ENCODE measurements at places on chromosomes 11 and 22.

GRCh38 chr11:121497176-121497998, 44.6 kb upstream of the SORL1-AS1 start:
- DNase-seq, result no peak

DNA sequence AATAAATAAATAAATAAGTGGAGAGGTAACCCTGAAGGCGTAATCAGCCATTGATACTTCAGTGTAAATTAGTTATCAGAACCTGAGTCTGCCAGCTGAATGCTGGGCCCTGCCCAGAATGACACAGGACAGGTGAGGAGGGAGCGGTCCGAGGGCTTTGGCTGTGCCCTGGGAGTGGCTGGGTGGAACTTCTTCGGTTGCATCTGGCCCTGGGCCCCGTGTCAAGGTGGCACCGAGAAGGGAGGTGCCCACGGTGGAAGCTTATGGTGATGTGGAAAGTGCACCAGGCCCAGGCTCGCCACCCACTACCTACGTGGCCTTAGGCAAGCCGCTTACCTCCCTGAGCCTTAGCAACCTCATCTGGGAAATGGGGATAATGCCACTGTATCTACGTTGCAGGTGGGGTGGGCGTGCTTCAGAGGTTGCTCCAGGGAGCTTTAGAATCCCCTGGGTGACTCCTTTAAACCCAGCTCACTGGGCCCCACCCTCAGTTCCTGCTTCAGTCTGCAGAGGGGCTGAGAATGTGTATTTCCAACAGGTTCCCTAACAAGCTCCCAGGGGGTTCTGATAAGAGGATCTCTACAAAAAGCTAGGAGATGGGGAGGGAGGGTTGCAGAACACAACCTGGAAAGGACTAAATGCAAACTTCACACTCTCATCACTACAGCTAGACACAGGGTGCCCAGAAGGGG, 38.8 kb downstream of the TXN2 start:
- DNase-seq, result no peak

- peak; percentile 78 for DNase-seq
Observed at GRCh38 chr11:77046060-77046501, 11.9 kb downstream of the B3GNT6 start.

DNA sequence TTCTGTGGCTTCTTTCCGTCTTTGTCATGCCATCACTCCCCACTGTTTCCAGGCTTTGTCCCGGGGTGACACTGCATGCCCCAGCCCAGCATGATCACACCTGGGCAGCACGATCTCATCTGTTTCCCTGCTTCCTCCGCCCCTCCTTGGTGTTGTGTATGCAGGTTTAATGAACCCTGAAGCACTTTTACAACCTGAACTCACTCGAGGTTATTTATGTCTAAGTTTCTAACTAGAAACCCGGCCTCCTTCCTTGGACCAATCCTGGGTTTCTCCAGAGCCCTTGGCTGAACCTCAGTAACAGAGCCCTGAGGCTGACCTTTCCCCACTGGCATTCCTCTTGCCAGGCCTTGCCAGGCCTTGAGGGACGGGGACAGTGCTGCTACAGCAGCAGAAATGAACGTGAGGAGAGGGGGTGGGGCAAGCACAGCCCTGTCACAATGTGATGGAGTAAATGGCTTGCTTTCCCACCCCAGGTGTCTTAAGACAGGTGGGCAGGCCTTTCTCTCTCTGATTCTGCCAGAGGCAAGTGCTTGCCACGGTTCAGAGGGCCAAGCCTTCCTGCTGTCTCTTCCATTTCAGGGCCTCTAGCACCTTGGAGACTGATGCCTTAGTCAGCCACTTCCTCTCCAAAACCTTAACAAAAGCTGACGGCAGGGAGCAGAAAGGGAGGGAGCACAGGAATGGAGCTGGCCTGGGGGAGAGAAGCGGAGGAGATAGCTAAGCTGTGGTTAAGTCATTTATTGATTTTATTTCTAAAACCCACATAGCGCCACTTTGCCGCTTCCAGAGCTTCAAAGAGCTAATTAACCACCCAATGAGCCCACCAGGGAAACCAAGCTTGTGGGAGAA, 3.1 kb upstream of the PYGM start:
- DNase-seq, result no peak

DNA sequence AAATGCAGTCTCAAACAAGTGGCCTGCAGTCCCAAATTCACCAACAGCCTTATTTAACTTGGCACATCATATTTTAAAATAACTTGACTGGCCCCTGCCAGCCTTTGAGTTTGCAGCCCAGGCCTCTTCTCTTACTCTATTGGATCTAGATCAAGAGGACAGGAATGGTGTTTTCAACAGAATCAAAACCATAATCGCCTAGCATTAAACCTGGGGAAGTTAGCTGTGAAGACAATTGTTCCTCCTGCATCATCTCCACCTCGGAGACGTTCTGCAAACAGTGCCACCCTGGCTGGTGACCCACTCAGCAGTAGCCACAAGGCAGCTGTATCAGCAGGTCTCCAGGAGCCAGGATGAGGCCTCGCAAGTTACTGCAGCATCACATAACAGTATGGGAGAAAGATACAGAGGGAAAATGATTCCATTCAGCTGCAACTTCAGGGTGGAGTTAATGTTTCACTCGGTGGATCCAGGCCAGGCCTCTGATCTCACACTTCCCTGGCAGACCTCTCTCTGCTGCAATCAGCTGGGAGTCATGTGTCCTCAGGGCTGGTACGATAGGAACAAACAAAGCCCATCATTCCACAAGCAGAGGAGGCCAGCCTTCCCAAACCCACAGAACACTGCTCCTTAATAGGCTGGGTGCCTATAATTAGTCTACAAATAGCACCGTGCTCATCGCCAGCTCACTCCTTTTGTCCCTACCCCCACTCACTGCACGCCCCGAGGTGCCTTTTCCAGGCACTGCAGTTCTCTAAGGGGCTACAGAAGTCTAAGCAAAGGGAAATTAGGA, 18.6 kb upstream of the SCN2B start:
- no peak for DNase-seq

GRCh38 chr11:118933486-118933885, 7.8 kb upstream of the BCL9L start:
- no peak for DNase-seq

- no peak for DNase-seq
Observed at GRCh38 chr11:102155676-102156075, 45.4 kb downstream of the YAP1 start.

- DNase-seq, result no peak
Observed at GRCh38 chr11:22928207-22928917, 68.1 kb upstream of the CCDC179 start.

GRCh38 chr22:33544707-33545106, 375.6 kb downstream of the LARGE1 start:
- no peak for DNase-seq

DNA sequence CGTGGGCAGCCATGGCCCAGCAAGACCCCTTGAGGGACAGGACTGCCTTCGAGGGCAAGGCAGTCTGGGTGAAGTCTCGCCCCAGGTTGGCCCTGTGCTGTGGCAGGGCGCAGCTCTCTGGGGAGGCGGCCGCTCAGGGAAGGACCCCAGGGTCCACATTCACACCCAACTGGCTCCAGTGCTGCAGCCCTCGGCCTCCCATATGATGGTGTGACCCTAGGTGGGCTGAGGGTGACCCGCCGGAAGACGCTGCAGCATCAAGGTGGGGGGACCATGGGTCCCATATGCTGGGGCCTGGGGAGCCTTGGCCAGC, 28.0 kb upstream of the CCDC188 start:
- no peak for DNase-seq
